ENCODE measurements at places on chromosomes 16 and 17. TPM values are rescaled to one million over a fixed set of nuclear protein-coding genes. Genes with fewer than 3 reads are reported as not detected.

The TBC1D3I gene
- total RNA-seq = 3.0 TPM

The ACD gene
- total RNA-seq = 33.3 TPM

The KCNJ2 gene
- total RNA-seq = 1.3 TPM

The ABI3 gene
- total RNA-seq = not detected

The APOH gene
- not detected for total RNA-seq

The ZNF821 gene
- total RNA-seq = 40.9 TPM

DNA sequence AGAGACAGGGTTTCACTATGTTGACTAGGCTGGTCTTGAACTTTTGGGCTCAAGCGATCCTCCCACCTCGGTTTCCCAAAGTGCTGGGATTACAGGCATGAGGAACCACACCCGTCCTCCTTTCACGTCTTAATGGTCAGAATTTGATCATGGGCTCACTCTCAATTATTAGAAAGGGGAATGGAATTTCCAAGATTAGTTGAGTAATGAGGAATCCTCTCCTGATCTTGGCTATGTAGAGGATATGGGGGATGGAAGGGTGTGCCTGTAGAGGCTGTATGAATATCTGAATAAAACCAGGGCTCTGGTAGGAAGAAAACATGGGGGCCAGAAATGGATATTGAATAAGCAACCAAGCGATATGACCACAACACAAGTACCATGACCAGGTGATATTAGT lies 25.9 kb upstream of the SMURF2 start:
- DNase-seq = no peak

DNA sequence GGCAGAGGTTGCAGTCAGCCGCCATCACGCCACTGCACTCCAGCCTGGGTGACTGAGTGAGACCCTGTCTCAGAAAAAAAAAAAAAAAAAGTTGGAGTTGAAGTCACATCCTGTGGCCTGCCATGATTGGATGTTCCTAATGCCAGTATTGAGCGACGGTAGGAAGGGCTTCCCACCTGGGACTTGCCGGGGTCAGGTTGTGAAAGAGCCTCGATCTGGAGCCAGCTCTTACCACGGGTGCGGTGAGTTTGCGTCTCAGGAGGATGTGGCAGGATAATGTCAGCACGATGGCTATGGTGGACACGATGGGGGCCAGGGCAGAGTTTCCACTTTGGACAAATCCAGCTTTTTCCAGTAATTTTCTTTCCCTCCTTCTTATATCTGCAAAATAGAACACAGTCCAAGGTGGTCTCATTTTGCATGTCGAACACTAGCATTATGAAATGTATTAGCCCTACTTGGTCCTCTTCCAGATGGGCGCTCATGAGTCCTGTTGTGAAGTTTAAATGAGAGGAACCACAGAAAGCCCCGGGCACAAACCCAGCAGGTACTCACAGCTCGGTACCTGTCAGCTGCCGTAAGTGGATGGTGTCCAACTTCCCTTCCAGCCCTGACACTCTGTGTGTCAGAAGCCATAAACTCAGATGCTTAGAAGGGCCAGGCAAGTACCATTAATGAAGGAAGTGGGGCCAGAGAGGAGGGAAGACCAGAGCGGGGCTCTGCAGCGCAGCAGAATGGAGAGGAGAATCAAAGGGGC lies 22.2 kb downstream of the ABCC12 start:
- no peak for DNase-seq

DNA sequence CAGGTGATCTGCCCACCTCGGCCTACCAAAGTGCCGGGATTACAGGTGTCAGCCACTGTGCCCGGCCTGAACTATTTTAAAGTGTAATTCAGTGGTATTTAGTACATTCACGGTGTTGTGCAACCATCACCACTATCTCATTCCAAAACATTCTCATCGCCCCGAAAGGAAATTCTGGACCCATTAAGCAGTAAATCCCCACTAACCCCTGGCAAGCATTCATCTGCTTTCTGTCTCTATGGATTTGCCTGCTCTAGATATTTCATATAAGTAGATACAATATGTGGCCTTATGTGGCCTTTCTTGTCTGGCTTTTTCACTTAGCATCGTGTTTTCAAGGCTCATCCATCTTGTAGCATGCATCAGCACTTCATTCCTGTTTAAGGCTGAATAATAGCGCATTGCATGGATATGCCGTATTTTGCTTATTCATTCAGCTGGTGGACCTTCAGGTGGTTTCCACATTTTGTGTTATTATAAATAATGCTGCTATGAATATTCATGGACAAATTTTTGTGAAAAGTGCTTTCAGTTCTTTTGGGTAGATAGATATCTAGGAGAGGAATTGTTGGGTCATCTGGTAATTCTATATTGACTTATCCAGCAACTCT lies 8.4 kb upstream of the HERPUD1 start:
- no peak for DNase-seq

- DNase-seq = no peak
Measured at GRCh38 chr17:61418449-61418848, 18.8 kb downstream of the TBX2 start.

GRCh38 chr16:75535211-75535843 lies 581 bp downstream of the CHST5 start:
- DNase-seq = no peak

- DNase-seq = no peak
Measured at GRCh38 chr17:27379888-27380533, 76.2 kb upstream of the KSR1 start.

- peak; percentile 17 for DNase-seq
Measured at GRCh38 chr16:10738231-10739077, 5.2 kb upstream of the NUBP1 start.

- no peak for DNase-seq
Measured at GRCh38 chr17:77109764-77110359, 30.9 kb upstream of the SEC14L1 start.

- peak; percentile 75 for DNase-seq
Measured at GRCh38 chr17:6701719-6702118, 11.4 kb downstream of the SLC13A5 start.

DNA sequence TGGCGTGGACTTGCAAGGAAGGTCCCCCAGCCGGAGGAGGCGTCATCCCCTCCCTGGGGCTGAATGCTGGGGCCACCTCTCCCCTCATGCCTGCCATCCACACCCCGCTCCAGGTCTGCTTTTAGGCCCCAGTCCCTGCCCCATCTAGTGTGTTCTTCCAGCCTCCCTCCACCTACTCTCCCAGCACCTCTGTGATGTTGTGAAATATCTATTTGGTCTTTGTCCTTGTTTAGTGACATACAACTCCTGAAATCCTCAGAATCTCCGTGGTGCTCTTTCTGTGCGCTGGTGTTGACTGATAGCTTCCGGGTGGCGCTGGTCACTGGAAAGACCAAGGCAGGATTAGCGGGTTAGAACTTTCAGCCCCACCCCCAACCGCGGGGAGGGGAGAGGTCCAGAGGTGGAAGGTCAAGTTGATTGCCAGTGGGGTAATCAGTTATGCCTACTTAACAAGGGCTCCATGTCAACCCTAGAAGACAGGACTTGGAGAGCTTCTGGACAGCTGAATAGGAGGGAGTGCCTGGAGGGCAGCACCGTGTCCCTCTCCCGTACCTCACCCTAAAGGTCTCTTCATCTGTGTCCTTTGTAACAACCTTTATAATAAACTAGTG lies 10.1 kb downstream of the TBC1D24 start:
- DNase-seq = no peak

DNA sequence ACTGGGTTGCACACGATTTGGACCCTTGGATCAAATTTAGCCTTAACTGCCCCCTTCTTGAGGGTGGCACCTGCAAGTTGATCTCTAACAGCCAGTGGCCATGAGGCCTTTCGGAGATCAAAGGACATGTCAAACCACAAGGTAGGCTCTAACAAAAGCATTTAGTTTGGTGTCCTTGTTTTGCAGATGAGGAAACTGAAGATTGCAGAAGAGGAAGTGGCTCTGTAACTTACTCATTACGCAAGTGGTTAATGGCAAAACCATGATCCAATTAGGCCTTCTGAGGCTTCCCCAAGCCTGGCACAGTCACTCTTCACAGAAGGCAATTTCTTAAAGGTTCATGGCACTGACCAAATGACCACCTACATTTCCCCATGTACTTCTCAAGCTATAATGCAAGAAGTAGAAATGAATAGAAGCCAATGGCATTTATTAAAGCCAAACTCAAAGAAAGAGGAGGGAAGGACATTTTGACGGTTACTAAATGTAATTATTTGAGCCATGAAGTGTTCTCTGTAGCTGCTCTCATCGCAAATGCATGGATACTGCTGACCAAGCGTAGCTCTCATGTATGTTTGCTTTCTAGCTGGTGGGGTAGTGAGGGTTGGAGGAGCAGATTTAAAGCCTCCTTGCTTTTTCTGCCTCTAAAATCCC lies 32.8 kb upstream of the ABCC12 start:
- no peak for DNase-seq

- no peak for DNase-seq
Measured at GRCh38 chr17:76421044-76421407, 31.9 kb downstream of the UBE2O start.

DNA sequence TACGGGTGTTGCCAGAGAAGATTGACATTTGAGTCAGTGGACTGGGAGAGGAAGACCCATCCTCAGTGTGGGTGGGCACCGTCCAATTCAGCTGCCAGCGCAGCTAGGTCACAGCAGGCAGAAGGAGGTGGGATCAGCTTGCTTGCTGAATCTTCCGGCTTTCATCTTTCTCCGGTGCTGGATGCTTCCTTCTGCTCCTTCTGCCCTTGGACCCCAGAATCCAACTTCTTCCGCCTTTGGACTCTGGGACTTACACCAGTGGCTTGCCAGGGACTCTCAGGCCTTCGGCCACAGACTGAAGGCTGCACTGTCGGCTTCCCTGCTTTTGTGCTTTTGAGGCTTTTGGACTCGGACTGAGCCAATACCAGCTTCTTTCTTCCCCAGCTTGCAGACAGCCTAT lies 46.1 kb upstream of the RPL38 start:
- no peak for DNase-seq

DNA sequence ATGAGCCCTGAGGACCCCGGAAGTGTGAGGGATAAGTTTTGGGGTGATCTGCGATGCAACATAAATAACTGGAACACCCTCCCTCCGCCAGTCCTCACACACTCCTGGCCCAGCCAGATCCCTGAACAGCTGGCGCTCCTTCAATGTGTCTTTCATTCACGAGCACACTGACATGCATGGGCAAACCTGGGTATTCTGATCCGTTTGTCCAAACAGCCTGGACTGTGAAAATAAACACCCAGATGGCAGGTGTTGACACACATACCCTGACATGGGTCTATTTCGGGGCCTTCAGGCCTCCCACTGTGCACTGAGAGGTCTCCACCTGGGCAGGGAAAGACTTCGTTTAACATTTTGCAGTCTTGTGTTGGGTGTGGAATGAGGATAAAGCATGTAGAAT lies 3.0 kb upstream of the CPNE2 start:
- no peak for DNase-seq

GRCh38 chr16:69182730-69183416 lies 4.1 kb upstream of the SNTB2 start:
- peak; percentile 78 for DNase-seq

GRCh38 chr16:14501331-14502255 lies 128.5 kb downstream of the PARN start:
- peak; percentile 38 for DNase-seq

- no peak for DNase-seq
Measured at GRCh38 chr17:70074236-70074830, 692 bp upstream of the KCNJ16 start.

DNA sequence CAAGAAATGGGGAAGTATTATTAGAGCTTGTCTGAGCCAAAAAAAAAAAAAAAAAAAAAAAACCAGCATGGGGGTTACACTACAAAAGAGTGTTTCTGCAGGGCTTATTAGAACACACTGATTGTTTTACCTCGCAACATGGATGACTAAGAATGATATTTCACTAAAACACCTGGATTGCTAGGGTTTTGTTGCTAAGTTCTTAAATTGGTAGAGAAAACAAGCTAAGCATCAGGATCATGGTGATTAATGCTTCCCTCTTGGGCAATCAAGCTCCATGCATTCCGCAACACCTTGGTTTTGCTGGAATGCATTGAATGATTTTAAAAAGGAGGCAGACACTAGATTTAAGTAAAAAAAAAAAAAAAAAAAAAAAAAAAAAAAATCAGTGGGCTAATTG lies 931.4 kb upstream of the CDH8 start:
- DNase-seq = no peak

DNA sequence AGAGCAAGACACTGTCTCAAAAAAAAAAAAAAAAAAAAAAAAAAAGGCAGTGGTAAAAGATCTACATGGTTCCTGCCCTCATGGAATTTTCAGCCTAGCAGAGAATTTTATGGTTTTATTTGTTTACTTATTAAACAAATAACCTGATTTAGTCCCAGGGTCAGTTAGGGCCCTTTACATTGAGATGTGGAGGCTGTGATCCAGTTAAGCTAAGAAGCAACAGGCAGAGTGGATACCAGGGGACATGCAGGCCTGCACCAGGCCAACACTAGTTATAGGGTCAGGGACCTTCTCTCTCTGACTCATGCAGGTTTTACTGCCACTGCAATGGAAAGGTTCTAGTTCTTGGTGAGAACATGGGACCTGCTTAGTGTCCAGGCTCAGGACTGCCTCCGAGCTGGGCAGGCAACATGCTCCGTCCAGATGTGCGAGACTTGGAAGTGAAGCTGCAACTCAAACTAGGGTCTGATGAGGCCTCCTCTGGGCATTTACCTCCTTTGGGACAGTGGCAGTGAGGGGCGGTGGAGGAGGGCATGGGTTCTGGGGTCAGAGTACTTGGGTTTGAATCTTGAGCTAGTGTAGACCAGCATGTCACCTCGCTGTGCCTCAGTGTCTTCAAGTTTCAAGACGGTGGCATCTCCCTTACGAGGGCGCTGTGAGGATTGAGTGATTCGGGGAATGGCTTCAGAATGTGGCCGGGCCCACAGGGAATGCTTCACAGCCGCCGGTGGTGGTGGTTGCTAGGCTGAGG lies 301.8 kb downstream of the CPPED1 start:
- no peak for DNase-seq

- DNase-seq = no peak
Measured at GRCh38 chr17:61047515-61047914, 352.1 kb upstream of the TBX2 start.

DNA sequence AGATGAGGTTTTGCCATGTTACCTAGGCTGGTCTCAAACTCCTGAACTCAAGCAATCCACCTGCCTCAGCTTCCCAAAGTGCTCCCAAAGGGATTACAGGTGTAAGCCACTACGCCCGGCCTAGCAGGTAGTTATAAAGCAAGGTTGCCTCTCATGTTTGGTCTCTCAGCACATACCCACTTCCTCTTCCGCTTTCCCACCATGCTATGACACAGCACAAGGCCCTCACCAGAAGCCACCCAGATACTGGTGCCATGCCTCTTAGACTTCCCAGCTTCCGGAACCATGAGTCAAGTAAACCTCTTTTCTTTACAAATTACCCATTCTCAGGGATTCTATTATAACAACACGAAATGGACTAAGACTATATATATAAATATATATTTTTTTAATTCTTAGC lies 143.6 kb downstream of the COPRS start:
- DNase-seq = no peak

- no peak for DNase-seq
Measured at GRCh38 chr17:37494401-37494831, 4.7 kb downstream of the DUSP14 start.

DNA sequence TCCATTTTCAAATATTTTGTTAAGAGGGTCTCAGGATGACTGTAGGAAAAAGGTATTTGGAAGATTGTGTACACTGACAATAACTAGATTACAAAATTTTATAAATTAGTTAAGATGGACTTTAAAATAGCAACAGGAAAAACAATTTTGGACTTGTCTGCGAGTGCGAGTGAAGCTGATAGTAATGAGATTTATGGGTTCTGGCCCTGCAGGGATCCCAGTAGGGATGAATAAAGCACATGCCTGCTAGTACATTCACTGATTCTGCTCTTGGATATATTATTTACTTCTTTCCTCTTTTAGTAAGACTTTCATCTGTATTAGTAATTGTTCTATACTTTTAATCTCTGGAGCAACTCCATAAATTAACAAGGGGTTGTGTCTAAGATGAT lies 28.2 kb downstream of the PRKCA start:
- no peak for DNase-seq

Measured in glutamatergic neuron (in vitro differentiated cells).